Stimulated activated CD4-positive, alpha-beta T cell treated with anti-CD3 and anti-CD28 coated beads, Interleukin-12 subunit alpha, Interleukin-12 subunit beta, amount 100 ng/mL, for 24 hours (primary cell): ENCODE measurements at places on chromosomes 2 and 18.

DNA sequence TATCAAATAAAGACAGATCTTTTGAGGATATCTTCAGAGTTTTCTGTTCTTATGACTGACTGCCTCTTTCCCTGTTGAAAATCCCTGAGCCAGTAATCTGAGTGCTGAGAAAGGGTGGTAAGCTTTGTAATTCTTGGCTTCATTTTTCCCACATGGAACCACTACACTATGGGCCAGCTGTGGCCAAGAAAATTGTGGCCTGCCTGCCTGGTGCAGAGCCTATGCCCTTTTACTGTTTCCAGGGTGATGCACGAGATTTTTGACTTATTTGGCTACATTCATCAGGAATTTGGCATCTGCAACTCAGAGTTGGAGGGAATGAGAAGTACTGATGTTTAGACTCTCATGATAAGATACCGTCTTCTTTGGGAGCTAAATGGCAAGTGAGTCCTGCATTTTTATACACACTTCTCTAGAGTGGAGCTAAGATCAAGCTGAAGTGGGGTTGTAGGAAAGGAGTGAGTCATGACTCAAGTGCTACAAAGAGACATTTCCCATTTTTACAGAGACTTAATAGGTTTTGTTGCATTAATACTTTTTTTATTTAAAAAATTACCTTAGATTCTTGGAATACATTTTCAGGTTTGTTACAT is 328.2 kb upstream of the CDH7 start:
- no peak for DNase-seq

DNA sequence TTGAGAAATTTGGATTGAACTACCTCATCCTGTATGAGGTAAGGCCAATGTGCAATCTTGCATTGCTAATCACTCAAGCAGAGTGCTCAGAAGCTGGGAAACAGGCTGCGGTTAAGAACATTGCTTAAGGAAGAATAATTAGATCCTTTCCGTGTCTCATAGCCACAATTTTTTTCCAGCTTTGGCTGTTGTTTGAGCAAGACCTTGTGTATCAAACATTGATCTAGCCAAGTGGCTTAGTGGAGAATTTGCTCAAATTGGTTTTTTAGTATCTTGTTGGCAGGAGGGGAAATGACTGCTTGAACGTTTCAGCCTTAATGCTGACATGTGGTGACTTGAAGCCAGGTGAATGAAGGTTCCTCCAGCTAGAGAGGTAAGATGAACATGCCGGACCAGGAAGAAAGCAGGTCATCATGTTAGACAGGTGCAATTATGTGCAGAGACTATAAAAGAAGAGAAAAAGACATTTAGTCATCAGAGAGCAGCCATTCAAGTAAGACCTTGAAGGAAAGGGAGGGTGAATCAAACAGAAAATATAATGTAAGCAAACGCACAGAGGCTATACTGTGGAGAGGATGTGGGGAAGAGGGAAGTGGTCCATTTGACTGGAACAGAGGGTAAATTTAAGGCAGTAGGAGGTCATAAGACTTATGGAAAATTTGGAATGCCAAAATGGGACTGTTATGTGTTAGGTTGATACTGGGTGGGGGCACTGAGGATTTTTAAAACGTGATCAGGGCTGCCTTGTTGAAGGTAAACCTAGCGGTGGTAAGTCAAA is 98.9 kb upstream of the CYP1B1 start:
- no peak for DNase-seq

DNA sequence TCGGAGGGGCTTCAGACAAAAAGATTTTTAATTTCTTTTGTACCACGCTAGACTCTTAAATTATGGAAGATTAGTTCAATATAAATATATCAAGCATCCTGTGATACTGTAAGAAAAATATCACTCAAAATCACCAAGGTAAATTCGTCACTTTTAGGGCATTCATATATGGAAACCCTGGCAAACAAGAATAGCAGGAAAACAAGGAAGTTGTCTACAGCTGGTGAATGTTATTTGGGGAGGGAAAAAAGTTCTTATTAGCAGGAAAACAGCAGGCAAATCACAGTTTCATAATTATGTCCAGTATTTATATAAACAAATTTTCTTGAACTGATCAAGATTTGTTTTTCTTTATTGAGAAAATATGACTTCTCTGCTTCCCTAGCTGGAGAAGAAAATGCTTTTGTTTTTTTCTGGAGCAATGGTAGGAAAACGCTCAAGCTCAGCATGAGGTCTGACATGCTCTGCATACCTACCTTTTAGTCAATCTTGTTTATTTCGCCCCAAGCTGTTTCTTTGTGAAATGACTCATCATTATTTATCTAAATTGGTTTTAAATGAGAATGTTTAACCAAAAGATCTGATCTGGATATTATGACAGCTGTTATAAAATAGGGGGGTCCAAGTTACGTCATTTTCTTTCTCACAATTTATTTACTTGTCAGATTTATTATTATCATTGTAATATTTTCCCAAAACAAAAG is 14.7 kb downstream of the LINC00305 start:
- no peak for DNase-seq

DNA sequence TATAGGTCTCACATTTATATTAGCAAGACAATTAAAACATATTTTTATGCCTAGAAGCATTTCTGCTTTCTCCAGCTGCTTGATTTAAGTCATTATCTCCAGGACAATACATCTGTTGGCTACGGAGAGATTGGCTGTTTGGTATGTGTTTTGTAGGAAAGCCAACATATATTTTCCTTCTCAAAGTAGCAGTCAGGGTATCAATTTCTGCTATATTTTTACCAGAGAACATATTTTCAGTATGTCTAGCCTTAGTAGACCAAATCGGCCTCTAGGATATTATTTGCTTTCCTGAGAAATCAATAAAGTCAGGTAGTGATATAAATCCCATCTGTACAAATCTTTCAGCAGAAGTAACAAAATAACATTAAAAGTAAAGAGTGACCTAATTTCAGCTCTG is 150.0 kb upstream of the COL3A1 start:
- DNase-seq, result no peak

GRCh38 chr2:1854729-1855547 is 110.6 kb upstream of the PXDN start:
- DNase-seq, result no peak

- DNase-seq, result no peak
Measured at GRCh38 chr2:139835101-139835500, 1054.9 kb upstream of the NXPH2 start.
